ENCODE measurements at places on chromosomes 11 and 22.

DNA sequence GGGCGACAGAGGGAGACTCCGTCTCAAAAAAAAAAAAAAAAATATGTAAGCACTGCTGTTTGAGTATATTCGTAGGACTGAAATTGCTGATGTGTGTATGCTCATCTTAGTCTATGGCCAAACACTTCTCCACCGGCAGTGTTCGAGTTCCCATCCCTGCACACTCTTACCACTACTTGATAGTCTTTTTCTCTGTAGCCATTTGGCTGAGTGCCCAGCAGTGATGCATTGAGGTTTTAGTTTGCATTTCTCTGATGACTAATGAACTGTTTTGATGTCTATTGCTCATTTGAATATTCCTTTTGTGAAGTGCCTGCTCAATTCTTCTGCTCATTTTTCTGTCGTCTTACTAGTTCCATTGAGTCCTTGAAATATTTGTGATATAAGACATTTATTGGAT is 1.9 kb downstream of the TIRAP start:
- peak; percentile 79 for DNase-seq

- DNase-seq, result no peak
Observed at GRCh38 chr22:20514658-20515406, 7.4 kb downstream of the MED15 start.

DNA sequence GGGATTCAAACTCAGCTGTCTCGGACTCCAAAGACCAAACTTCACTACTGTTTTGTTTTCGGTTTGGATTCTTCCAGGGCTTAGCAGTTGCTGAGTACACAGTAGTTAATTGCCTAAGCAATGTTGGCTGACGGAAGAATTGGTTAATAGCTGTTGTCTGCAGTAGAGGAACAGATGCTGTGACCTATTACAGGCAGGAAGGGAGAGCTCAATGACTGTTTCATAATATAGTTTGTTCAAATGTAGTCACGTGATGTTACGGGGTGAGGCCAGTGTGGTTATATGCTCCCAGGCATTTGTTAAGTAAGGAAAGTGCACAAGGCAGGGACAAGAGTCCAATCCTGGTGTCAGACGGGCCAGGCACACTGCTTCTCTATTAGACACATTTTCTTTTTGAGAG is 222.6 kb upstream of the CCDC90B start:
- DNase-seq, result no peak

DNA sequence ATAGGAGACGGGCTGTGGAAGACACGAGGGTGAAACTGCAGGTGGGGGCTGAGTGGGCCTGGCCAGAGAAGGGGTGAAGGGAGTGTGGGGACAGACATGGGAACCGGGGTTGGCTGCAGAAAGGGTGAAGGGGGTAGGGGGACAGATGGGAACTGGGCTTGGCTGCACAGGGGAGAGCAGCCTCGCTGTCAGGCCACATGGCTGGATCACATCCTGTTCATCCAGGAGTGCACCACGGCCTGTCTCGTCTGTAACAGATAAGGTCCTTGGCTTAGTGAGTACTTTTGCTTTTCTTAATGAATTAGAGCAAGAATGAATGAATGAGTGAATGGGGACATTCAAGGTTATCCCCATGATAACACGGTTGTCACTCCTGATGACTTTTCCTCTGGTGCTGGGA is 13.5 kb downstream of the FBLN1 start:
- no peak for DNase-seq

DNA sequence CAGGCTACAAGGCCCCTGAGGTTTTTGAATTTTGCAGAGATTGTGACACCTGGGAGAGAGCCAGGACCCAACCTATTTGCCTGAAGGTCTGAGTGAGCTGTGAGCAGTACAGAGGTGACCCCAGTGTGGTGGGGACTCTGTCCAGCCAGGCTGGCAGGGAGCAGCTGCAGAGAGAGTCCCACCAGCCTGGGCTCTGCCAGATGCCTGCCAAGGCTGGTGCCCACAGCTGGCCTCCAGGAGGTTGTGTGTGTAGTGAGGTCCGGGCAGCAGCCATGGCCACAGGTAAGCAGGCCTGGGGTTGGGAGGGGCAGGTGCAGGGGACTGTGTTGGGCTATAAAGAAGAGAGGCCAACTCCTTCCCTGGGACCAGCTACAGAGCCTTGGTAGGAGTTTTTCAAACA is 144.8 kb downstream of the CRYBB2 start:
- DNase-seq, result no peak

DNA sequence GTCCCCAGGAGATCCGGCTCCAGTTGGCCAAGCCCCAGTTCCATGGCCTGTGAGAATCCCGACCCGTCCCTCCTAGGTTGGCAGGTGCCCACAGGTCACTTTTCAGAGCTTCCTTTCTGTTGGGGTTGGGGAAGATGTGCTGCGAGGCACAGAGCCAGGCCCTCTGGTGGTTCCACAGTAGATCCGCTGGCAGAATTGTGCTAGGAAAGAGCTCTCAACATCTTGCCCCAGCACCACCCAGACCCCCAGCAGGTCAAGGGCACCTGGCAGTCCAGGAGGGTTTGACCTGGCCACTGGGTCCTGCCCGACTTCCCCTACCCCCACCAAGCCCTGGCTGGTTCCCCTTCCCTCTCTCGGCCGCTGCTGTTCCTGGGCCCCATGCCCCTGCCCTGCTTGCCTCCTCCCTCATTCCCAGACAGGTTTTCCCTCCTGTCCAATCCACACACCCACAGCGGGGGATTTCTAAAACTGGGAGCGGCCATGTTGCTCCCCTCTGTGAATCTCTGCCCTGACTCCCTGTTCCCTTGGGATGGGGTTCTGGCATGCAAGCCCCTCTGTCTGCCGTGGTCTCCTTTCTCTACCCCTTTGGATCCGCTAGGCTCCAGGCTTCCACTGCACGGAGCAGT is 26.2 kb upstream of the GCAT start:
- no peak for DNase-seq

DNA sequence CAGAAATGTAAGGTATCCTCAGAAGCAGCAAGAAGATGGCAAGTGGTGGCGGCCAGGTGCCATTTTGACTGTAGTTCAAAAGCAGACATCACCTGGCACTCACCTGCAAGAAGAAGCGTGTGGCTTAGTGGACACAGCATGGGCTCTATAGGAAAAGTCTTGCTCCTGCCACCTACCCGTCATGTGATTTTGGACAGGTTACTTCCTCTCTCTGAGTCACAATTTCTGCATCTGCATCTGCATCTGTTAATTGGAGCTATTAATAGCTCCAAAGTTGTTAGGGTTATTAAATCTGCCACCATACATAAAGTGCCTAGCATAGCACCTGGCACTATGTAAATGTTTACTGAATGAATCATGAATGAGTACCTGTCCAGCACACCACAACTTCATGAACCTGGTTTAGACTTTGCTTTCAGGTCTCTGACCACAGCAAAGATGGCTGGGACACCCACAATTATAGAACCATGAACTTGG is 16.8 kb downstream of the RAB30 start:
- no peak for DNase-seq

DNA sequence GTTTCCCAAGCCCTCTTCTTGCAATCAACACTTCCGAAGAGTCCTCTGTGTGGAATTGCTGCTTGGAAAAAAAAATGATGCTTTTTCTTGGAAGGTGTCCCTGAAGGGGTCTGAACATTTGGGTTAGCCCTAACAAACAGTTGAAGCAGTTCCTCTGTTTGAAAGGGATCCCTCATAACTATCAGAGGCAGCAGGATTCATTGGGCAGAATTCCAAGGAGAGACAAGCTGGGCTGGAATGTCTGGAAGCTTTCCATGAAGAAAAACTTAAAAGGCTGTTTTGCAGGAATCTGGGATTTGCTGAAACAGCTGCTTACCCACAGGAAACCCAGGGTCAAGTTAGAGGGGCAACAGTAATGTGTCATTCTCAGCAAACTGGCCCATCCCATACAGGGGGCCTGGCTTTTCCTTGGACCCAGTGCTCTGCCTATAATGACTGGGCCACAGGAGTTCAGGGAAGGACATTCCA is 3.1 kb downstream of the CSNK2A3 start:
- DNase-seq, result no peak

- DNase-seq, result no peak
Observed at GRCh38 chr11:33835143-33835878, 56.6 kb downstream of the LMO2 start.

DNA sequence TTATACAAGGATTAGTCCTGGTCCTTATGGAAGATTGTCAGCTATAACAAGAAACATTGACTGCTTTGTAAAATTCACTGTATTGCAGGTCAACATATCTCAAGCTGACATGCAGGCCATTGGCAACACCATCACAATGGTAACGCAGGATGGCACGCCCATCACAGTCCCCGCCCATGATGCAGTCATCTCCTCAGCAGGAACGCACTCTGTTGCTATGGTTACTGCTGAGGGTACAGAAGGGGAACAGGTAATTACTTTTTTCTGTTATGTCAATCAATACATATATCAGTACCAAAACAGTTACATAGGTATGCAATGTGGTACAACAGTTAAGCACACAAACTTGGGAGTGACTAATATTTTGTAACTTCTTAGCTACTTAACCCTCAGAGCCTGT is 55.3 kb downstream of the ZNF143 start:
- DNase-seq, result no peak

DNA sequence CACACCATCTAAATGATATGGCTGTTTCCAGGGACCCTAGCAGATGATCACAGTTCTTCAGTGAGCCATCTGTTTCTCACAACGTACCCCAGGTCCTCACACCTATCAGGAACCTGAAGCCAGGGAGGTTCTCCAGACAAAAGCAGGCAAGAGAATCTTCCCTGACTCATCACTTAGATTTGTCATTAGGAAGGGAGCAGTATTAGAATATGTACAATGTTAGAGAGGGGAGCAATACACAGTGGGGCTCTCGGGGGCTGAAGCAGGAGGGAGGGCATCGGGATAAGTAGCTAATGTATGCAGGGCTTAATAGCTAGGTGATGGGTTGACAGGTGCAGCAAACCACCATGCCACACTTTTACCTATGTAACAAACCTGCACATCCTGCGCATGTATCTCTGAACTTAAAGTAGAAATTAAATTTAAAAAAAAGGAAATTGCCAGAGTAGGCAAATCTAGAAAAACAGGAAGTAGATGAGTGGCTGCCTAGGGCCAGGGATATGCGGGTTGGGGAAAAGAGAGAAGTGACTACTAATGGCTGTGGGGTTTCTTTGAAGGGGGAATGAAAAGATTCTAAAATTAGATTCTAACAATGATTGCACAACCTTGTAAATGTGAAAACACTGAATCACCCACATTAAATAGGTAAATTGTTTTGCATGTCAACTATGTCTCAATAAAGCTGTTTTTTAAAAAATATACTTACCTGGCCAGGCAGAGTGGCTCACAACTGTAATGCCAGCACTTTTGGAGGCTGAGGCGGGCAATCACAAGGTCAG is 14.4 kb downstream of the C22orf42 start:
- DNase-seq, result no peak

DNA sequence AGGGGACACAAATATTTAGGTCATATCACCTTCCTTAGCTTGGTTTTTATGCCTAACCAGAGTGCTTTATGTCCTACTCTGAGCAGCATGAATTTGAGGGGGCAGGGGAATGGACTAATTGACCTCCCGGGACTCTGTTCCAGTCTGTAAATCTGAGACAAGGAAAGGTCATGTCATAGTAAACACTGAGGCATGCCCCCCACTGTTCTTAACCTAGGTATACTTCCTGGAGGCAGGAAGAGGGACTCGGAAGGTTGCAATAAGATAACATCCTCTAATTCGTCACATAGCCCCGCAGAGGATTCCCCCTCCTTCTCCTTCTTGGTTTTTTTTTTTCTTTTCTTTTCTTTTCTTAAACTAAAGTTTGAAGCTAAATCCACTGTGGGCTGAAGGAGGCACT is 540.3 kb upstream of the CADM1 start:
- DNase-seq, result no peak

GRCh38 chr22:49658902-49659280 is 168.8 kb downstream of the BRD1 start:
- DNase-seq, result no peak

GRCh38 chr11:57637626-57638004 is 12.1 kb downstream of the YPEL4 start:
- no peak for DNase-seq

DNA sequence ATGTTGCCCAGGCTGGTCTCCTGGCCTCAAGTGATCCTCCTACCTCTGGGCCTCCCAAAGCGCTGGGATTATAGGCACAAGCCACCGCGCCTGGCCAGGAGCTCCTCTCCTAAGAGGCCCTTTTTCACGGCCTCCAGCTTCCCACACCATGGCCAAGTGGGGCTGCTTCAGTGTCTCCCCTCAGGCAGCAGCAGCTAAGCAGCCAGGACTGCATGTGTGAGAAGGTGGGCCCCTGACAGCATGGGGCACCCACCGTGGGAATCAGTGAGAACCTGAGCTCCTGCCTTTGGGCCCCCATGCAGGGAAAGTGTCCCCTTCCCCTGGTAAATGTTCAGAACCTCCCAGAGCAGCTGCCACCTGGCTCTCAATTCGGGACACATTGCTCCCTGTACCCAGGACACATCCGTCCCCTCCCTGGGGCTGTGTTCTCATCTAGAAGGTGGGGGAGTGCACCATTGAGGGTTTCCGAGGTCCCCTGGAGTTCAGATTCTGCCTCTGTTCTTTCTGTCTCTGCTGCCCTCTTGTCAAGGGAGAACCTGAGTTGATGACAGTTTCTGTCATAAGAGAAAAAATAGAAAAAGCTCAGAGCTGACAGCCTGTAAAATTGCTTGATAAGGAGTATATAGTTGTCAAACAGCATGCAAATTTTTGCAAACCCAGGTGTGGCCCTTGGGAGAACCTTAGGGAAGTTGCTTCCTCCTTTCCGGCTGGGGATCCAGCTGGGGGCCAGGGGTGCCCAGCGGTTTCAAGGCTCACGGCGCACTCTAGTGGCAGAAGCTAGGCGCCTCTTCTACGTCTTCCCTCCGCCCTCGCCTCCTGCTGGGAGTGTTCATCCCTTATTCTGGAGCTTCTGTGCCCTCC is 29.7 kb downstream of the FAM83F start:
- DNase-seq, result peak; percentile 42

GRCh38 chr11:36719358-36720107 is 121.5 kb upstream of the RAG2 start:
- no peak for DNase-seq

GRCh38 chr11:130467116-130467900 is 18.9 kb downstream of the ADAMTS15 start:
- no peak for DNase-seq

DNA sequence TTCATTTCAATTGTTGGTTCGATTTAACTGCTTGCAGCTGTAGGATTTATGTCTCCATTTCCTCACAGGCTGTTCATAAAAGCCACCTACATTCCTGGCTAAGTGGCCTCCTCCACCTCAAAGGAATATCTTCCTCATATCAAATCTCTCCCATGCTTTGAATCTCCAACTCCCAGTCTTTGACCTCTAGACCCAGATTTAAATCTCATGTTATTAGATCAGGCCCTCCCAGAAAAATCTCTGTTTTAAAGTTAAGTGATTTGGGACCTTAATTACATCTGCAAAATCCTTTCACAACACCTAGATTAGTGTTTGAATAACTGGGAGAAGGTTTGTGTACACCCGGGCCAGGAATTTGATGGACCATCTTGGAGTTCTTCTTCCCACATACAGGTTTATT is 33.9 kb upstream of the POLA2 start:
- DNase-seq, result no peak

- no peak for DNase-seq
Observed at GRCh38 chr11:12249590-12250260, 127.6 kb upstream of the PARVA start.
